Transverse colon (tissue), 4 donors: ENCODE measurements at places on chromosomes 7 and 10. TPM values are rescaled to one million over a fixed set of nuclear protein-coding genes. Genes with fewer than 3 reads are reported as not detected.
A peak's percentile ranks its signal among the peaks of the same experiment; 100 is the strongest.

The PPP1R17 gene
- not detected for total RNA-seq

The OR2A14 gene
- not detected for total RNA-seq

The CFAP69 gene
- 5.6 TPM for total RNA-seq

The MLXIPL gene
- total RNA-seq, result 17.3 TPM

The WDR11 gene
- total RNA-seq, result 54.9 TPM

DNA sequence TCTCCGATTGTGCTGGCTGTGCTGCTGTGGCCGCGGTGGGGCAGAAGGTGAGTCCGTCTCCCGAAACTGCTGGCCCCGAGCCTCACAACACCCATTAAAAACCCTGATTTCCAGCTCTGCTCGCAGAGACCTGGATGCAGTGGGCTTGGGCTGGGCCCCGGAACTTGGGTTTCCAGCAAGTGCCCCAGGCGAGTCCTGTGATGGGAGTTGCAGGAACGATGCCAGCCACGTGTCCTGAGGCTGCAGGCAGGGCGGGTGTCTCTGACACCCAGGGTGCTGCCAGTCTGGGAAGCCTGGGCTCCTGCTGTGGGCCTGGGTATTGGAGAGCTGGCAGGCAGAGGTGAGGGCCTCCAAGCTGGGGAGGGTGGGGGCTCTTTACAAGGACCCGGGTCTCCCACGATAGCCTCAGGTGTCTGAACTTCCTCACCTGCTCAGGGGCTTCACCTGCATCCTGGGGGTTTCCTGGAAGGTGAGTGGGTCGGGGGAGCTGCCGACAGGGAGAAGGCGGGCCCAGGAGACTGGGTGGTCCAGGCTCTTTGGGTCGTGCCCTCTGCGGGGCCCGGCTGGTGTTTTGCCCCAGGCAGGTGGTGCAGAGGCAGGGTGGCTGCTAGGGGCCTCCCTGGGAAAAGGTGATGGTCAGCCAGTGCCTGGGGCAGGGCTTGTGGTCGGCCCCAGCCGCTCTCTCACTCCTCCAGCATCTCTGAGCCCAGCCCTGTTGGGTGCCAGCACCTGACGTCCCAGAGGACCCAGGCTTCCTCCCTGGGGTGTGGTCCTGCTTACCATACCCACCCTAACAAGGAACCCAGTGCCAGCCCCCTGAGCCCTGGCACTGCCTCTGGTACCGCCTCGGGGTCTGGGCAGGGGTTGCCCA is 180.3 kb downstream of the DNAJB6 start:
- DNase-seq, result no peak

DNA sequence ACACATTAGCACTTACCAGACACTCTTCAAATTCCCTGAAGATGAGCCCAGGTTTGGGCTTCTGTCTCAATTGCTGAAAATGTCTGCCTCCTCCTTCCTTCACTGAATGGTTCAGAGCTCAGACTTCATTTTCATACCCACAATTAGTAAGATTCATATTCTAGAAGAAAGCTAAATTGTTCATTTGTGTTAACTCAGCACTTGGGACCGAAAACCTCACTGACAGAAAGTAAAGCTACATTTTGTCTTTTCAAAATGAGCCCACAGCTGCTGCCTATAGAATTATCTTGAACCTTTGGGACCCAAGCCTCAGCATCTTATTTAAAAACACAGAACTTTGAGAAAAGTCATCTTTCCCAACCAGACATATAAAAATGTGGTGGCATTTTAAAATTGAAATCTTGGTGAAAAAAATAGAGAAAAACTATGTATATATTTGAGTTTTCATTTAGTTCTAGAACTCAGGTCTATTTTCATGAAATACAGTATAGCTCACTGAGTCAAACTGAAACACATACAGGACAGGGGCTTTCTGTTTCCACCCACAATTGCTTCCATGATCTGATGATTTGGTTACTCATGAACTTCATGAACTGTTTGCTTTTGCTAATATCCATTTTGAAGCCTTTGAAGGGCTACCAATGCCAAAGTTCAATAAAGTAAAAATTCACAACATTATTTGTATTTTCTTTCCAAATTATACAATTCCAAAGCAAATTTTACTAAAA is 119.1 kb upstream of the PFKP start:
- no peak for DNase-seq

The ACHE gene
- 16.8 TPM for total RNA-seq

The HOXA11 gene
- 6.4 TPM for total RNA-seq

- DNase-seq, result peak; percentile 19
Observed at GRCh38 chr7:131235489-131236317, 92.0 kb upstream of the MKLN1 start.

GRCh38 chr7:25763463-25763860 is 388.5 kb upstream of the NFE2L3 start:
- DNase-seq, result no peak

GRCh38 chr7:29795696-29796580 is 10.4 kb upstream of the WIPF3 start:
- no peak for DNase-seq

DNA sequence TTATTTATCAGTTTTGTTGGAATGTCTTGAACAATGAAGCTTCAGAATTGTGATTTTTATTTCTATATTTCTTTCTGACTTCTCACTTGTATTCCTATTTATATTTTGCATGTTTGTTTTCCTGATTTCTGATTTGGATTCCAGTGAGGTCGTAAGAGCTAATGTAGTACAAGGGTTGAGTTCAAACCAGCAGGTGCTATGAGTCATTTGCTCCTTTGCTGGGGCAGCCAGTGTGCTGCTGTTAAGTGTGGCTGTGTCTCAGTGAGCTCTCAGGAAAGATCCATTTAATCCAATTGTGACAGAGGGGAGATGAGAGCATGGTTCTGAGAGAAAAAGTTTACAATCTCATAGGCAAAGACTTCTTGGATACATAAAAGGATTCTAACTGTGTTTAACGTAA is 48.6 kb downstream of the MCU start:
- peak; percentile 24 for DNase-seq
